ENCODE measurements at places on chromosomes 16 and 17.

DNA sequence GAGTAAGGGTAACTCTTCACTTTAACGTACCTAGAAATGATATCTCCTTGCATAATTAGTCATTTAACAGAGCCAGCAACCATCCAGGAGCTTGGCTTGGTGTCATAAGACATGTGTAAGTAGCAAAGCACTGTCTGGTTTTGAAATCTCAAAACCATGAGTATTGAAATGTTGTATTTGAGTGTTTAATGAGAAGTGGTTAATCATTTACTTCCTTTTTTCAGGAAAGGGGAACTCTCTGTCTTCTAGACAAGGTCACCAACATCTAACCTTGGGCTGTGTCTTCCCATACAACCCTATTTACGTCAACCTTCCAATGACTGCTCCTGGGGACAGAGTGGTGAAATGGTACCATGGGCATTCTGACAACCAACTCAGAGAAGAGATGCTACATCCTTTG is 27.1 kb downstream of the PMP22 start:
- no peak for DNase-seq

GRCh38 chr17:46947216-46947615 is 24.3 kb downstream of the GOSR2 start:
- DNase-seq: no peak

DNA sequence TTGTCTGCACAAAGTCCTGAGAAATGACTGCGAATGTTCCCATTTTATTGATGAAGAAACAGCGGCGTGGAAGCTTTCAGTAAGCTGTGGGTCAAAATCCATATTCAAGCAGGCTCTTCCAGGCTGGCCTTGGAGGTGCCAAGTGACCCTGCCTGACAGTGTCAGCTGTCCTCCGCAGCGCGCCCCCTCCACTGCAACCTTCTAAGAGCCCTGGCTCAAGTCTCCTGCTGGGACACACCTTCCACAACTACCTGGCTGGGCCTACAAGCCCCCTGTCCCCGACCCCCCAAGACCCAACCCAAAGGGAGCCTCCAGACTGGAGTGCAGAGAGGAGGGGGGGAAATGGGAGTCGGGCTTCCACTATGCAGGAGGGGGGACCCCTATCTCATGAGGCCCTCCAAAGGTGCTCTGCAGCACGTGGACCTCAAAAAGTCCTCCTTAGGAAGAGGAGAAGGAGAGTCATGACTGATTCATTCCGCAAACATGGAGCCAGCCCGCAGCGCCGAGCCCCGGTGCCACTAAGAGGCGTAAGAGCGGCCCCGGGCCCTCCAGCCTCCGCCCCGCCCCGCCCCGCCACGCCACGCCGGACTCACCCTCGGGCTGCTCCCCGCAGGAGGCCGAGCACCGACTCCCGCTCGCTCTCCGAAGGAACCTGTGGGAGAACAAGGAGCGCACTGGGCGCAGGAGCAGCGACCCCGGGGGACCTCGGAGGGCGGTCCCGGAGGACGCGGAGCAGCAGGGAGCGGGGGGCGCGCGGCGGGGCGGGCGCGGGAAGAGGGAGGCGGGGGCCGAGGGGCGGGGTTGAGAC is 574 bp downstream of the MPP3 start:
- no peak for DNase-seq

DNA sequence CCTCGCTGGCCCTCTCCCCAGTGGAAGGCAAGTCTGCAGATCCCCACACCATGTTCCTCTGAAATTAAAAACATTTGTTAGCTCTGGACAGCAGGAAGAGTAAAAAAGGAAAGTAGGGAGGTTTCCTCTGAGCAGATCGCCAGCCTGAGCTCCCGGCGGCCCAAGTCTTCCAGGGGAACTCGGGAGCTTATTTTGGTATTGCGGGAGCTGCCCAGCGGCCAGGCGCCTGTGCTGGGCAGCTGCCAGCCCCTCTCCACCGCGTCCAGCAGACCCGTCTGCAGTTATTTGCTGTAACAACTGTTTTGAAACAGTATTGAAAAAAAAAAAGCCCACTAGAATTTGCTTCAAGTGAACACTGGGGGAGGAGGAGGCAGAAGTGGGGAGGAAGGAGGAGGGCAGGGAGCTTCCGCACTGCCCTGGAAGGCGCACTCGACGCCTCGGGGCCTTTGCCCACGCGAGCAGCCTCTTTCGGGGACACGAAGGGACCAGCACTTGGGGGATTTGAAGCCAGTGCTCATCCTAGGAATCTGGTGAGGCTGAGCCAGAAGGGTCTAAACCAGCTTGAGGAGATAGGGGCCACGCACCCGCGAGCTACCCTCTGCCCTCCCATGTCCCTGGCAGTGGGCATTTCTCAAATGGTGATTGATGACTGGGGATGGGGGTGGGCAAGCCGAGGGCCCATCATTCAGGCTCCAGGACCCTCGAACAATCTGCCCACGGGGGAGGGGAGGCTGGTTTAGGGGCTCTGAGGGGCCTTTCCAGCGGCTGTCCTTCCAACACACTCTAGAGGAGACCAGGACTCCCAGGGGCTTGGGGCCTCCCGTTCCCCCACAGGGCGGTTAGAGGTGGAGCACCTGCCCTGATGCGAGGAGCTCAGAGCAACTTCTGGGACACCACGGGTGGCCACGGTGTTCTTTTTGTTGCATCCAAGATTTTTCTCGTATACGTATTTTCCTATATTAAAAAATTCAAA is 3.0 kb upstream of the BAHCC1 start:
- no peak for DNase-seq

GRCh38 chr16:85970738-85971137 is 71.8 kb downstream of the IRF8 start:
- DNase-seq: no peak

GRCh38 chr16:49980166-49980565 is 44.9 kb upstream of the CNEP1R1 start:
- no peak for DNase-seq

GRCh38 chr17:63452046-63452961 is 6.2 kb upstream of the CYB561 start:
- DNase-seq: no peak

- DNase-seq: no peak
These were observed 37.9 kb upstream of the ADCY7 start for GRCh38 chr16:50228364-50228868.

Data from DMS153 (cell line).